ENCODE measurements at places on chromosomes 6 and 20.

GRCh38 chr6:158621694-158622544 lies 22.6 kb downstream of the DYNLT1 start:
- DNase-seq = no peak

- DNase-seq = no peak
These were observed 36.1 kb downstream of the SERAC1 start for GRCh38 chr6:158131926-158132325.

DNA sequence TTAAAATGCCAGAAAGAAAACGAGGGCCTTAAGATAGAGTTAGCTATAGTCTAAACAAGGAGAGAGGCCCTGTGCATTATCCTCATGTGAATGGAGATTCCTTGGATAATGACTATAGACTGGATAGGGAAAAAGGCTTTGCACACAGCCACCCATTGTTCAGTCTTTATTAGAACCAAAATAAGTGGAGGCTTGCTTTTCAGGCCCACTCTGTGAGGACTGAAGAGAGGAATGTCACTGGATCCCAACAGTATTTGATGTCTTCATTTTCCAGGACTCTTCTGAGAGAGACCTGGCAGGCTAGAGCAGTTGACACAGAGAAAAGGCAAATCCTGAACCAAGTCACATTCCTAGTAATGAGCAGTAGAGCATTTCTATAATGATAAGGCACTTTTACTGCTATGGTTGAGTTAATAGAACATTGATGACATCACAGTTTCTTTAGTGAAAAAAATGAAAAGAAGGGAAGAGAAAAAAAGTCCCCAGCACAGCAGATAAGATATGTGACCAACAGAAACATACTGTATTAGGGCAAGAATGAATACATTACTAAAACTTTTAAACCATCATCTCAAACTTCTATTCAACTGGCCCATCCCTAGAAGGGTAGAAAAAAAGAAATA lies 315.1 kb downstream of the EPHA7 start:
- DNase-seq = no peak

GRCh38 chr6:1497761-1498105 lies 108.4 kb downstream of the FOXF2 start:
- DNase-seq = no peak

DNA sequence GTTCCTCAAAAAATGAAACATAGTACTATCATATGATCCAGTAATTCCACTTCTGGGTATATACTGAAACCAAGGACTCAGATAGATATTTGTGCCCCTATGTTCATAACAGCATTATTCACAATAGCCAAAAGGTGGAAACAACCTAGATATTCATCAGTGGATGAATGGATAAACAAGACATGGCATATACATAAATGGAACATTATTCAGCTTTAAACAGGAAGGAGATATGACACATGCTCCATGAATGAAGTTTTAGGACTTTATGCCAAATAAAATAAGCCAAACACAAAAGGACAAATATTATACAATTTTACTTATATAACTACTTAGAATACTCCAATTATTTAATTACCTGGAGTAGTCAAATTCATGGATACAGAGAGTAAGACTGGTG lies 16.4 kb downstream of the PLCB1 start:
- DNase-seq = no peak

- no peak for DNase-seq
These were observed 2.6 kb downstream of the FASTKD5 start for GRCh38 chr20:3156811-3157619.

DNA sequence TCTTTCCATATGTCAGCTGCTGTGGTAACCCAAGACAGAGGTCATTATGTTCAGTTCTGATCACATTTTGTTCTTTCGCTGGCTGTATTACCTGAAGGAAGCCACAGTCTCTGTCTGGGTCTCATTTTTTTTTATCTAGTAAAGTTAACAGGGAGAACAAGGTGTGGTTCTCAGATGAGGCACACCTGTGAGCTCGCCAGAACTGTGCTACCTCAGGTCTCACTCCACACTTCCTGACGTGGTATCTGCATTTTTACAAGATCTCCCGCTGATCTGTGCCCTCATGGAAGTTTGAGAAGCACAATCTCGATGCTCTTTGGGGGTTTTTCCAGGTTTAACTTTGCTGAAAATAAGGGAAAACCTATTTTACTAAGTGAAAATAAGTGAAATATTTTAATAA lies 169.5 kb upstream of the CENPW start:
- no peak for DNase-seq

All from activated CD4-positive, alpha-beta T cell treated with anti-CD3 and anti-CD28 coated beads, Interleukin-2, amount 50 U/mL, for 4 hours (primary cell).